Kidney capillary endothelial cell (primary cell): ENCODE measurements at places on chromosomes 5 and 9.

DNA sequence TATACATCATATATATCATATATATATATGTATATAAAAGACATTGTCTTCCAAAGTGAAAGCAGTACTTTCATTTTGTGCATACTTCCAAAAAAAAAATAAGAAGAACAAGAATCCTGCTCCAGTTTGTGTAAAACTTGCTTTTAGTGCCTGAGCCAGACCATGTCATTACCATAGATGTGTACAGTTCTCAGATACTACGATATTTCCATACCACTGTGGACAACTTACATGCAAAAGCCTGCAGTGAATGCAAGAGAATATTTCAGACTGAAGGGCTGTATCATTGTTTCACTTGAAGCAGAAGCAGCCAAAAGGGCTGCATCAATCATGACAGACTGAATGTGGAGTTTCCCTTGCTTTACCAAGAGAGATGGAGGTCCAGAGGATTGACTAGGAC lies 72.6 kb upstream of the CYLC2 start:
- no peak for DNase-seq

DNA sequence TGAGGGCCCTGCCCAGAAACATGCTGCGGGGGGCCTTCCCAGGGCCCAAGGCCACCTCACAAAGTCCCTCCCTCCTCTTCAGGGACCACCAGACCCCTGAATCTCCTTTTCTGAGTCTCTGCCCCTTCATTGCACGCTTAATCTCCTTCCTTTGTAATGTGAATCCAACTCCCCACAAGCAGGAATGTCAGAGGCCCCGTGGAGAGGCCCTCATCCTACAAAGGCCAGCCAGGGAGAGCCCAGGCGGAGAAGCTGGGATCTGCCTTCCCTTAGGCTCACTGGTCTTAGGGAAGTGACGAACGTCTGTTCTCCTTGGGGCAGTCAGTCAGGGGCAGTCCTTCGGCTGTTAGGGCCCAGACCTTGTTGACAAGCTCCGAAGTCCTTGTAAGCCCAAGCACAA lies 2.3 kb downstream of the SMIM33 start:
- peak; percentile 60 for DNase-seq

GRCh38 chr9:93952784-93953495 lies 2.2 kb downstream of the BARX1 start:
- DNase-seq = no peak

- DNase-seq = no peak
These were observed 1.0 kb downstream of the TLE4 start for GRCh38 chr9:79572608-79573411.

- no peak for DNase-seq
These were observed 7.7 kb downstream of the ENTPD8 start for GRCh38 chr9:137433349-137433915.

- no peak for DNase-seq
These were observed 150.6 kb upstream of the SMIM23 start for GRCh38 chr5:171635028-171635427.

GRCh38 chr9:135506327-135507103 lies 6.0 kb downstream of the MRPS2 start:
- DNase-seq = no peak

GRCh38 chr5:28132151-28132550 lies 1093.8 kb upstream of the CDH9 start:
- DNase-seq = no peak

DNA sequence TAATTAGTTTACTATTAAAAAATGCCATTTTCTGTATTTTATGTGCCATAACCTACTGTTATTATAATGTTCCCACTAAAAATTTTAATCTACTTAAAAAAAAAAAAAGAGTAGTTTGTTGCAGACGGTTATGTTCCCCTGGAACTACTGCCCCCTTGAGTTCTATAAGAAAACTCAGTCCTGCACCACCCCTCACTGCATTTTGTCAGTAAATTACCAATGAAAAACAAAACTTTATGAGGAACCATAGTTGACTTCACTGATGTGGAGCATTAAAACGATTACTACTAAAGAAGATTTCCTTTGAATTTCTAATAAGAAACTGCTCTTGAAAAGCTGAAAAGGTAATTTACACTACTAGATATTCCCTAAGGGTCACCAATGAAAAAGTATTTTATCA lies 288.7 kb downstream of the FBXL17 start:
- DNase-seq = peak; percentile 11

DNA sequence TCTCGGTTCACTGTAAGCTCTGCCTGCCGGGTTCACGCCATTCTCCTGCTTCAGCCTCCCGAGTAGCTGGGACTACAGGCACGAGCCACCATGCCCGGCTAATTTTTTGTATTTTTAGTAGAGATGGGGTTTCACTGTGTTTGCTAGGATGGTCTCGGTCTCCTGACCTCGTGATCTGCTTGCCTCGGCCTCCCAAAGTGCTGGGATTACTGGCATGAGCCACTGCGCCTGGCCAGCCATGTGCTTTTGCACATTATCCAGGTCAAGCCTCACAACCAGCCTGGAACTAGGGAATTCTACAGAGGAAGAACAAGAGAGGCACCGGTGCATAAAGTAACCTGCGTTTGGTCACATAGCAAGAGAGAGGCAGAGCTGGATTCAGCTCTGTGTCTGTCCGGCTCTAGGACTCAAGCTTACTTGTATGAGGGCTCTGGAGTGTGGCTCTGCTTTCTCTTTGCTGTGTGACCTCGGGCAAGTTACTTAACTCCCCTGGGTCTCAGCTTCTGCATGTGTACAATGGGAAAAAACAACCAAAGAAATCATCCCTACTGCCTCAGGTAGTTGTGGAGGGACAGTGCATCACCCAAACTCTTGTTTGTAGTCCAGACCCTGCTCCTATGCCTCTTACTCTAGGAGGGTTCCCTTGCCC lies 6.3 kb downstream of the FGF18 start:
- DNase-seq = no peak

DNA sequence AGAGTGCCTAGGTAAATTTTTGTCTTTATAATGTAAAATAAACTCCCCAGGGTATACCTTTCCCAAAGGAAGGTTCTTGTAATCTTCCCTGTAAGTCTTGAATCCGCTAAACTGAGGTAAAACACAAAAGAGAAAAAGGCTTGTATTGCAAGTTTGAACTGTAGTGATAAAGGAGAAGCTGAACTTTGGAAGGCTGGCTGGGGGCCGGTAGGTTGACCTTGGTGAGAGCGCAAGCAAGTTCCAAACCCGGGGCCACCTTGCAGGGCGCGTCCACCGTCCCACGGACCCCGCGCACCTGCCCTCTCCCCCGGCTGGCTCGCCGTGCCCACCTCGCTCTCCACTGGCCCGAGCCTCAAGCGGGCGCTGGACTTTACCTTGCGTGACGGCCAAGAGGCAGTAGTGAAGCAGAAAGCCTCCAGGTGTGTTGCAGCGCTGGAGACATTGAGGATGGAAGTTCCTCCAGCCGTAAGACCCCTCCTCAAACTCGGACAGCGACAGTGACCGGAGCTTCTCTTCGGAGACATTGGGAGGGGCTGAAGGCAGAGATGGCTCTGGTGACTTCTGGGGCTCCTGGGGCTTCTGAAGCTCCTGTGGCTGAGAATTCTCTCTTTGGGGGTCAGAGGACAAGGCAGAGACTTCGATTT lies 428 bp downstream of the SLCO4C1 start:
- no peak for DNase-seq

- DNase-seq = no peak
These were observed 35.5 kb upstream of the EMB start for GRCh38 chr5:50476549-50476948.

GRCh38 chr9:117723986-117724625 lies 19.9 kb downstream of the TLR4 start:
- no peak for DNase-seq

GRCh38 chr9:132163457-132163875 lies 1.6 kb downstream of the NTNG2 start:
- DNase-seq = no peak

GRCh38 chr5:33659526-33660169 lies 218.9 kb downstream of the TARS1 start:
- DNase-seq = no peak

DNA sequence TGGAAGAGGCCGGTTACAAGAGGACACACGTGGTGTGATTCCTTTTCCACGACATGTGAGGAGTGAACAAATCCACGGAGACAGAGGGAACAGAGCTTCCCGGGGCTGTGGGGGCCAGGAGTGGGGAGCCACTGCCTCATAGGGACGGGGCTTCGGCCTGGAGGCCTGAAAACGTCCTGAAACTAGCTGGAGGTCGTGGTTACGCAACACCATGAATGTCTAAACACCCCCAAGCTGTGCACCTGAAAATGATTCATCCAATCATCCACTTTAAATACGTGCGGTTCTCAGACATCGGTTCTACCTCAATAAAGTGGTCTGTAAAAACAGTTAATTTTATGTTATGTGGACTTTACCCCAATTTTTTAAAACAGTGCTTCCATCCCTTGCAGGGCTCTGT lies 65.3 kb upstream of the PPP1R26 start:
- DNase-seq = no peak

DNA sequence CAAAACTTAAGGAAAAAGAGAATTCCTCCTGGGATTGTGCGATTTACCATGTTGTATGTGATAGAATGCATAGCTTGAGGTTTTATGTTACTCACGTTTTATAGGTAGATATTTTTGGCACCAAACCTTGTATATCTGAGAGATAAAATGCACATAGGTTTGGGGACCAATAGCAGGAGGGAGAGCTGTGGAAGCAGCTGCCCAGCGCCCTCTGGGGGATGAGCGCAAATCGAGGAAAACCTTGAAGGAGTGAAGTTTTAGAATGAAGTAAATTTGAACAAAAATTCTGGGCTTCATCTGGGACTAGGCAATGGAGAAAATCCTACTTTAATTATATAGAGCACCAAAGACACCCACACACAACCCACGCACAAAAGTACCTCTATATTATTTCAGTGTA lies 197.0 kb downstream of the ADCY2 start:
- DNase-seq = no peak

- peak; percentile 1 for DNase-seq
These were observed 464.5 kb downstream of the ICE1 start for GRCh38 chr5:5886812-5887486.

DNA sequence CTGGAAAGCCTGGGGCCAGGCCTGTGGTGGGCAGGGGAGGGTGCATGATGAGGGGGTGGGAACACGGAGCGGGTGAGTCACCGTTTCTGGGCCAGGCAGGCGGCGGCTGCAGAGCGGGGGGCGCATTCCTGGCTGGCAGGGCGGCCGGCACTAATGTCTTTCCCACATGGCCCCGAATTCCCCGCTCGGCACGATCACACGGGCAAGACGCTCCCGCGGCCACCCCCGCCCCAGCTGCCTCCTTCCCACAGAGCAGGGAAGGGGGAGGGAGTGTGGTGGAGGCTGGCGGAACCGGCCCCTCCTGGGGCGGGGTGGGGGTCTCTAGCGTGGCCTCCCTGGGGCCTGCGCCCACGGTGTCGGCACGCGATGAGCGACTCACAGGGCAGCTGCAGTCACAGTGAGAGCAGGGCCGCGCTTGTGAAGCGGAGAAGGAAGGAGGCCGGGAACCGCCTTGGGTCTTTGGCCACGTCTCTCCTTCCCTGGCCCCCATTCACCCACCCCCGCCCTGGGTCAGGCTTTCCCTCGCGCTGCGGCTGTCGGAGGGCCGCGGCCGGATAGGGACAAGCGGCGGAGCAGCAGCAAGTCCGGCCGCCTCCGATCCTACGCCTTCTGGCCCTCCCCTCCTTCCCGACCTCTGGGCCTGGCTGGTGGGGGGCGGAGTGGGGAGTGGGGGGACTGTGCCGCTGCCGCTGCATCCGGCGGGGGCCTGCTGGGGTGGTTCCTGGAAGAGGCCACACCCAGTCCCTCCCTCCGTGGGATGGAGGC lies 48.9 kb downstream of the CXXC5 start:
- DNase-seq = peak; percentile 68

DNA sequence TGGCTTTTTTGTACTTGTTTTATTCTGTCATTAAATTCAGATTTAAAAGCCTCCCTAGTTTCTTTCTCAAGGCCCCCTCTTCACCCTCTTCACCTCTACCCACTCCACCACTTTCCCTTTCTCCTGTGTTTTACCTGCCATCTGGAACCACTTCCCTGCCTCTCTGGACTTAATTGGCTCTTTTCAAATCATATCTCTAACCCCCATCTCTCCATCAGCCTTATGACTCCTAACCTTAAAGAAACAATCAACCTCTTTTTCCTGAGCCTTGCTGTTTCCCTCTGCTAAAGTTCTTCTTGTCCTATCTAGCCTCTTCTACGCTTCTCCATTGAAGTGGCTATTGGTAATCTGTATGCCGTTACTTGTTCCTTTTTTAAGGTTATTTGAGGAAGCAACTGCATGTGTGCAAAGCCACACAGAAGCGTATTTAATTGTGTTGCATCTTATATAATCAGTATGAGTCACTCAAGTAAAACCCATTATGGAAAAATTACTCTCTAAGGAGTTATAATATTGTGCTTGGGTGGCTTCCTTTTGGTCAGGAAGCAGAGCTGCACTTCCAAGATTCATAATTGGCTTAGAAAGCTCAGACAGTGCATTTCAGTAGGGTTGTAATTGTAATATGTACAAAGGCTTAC lies 653.6 kb upstream of the ITGA1 start:
- no peak for DNase-seq
